ENCODE measurements at places on chromosomes 2 and 18.

DNA sequence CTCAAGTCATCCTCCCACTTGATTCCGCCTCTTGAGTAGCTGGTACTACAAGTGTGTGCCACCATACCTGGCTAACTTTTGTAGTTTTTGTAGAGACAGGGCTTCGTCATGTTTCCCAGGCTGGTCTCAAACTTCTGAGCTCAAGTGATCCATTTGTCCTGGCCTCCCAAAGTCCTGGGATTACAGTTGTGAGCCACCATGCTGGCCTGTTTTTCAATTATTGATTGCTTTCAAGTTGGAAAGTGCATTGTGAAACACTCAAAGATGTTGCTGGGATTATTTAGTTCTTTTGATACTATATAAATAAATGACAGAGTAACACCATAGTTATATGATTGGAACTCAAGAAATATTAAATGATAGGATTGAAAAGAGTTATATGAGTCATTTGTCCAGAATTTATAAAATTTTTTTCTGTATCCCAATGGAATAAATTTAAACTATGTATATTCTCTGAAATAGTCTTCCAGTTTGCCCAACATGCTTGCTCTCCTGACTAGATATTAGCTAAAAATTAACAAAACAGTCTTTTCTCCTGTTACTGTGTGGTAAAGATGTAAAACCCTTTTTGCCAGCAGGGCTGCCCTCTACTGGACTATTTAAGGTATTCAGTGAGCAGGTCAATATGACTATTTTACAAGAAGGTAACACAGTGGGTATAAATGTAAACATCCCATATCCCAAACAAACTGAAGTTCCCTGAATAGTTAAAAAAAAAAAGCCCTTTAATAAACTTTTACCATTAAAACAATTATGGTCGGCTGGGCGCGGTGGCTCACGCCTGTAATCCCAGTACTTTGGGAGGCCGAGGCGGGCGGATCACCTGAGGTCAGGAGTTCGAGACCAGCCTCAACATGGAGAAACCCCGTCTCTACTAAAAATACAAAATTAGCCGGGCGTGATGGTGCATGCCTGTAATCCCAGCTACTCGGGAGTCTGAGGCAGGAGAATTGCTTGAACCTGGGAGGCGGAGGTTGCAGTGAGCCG lies 42.7 kb downstream of the ACSL3 start:
- peak; percentile 69 for DNase-seq

- DNase-seq, result no peak
These were observed 72.7 kb downstream of the TWIST2 start for GRCh38 chr2:238920601-238921001.

GRCh38 chr2:85905891-85906290 lies 17.1 kb upstream of the ST3GAL5 start:
- DNase-seq, result no peak

GRCh38 chr18:76977108-76977621 lies 154.8 kb downstream of the ZNF236 start:
- no peak for DNase-seq

DNA sequence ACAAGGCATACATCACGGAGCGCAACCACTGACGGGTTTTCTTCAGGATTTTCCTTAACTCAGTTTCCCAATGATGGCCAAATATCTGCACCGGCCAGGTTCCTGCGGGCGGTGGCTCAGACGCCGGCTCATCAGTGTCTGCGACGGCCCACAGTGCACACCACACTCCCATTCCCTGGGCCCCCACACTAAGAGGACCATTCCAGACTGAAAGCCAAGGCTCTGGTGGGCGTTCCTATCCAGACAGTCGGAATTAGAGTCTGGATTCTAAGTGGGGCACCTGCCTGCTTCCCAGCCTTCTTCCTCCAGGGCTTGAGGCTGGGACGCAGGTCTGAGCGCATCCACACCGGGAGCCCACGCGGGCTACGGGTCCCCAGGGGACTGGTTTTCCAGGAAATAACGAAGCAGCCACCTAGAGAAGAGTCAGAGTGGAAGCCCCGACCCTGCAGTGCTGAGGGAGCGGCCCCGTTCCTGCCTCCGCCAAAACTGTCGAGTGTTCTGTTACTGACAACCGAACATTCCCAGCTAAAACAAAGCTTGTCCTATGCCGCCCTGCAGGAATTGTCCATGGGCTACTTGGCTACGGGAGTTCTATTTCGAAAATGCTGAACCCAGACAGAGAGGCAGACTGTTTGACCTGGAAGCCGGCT lies 75.3 kb downstream of the TMEM18 start:
- no peak for DNase-seq

GRCh38 chr18:78688916-78689315 lies 290.7 kb upstream of the SALL3 start:
- DNase-seq, result no peak

- no peak for DNase-seq
These were observed 134.0 kb downstream of the SEPTIN10 start for GRCh38 chr2:109479804-109480203.

GRCh38 chr2:146417942-146418341 lies 1426.9 kb upstream of the ACVR2A start:
- no peak for DNase-seq

- DNase-seq, result no peak
These were observed 34.2 kb upstream of the COL6A3 start for GRCh38 chr2:237448171-237448570.

DNA sequence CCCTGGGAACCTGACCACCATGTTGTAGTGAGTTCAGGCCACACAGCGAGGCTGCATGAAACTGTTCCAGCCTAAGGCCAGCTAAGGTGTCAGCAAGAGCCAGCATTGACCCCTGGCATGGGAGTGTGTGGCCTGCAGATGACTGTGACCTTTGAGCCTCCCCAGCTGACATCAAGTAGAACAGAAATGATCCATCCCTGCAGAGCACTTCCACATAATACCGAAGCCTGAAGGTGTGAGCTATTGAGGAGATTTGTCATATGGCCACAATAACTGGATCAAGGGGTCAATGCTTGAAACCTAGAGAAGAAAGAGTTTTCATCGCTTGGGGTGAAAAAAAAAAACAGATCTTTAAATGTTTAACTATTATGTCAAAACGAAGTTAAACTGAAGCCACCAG lies 207.3 kb upstream of the SOX11 start:
- DNase-seq, result no peak

GRCh38 chr2:238256594-238257104 lies 16.8 kb upstream of the HES6 start:
- peak; percentile 69 for DNase-seq

GRCh38 chr2:198628596-198628995 lies 824.2 kb downstream of the PLCL1 start:
- DNase-seq, result no peak

DNA sequence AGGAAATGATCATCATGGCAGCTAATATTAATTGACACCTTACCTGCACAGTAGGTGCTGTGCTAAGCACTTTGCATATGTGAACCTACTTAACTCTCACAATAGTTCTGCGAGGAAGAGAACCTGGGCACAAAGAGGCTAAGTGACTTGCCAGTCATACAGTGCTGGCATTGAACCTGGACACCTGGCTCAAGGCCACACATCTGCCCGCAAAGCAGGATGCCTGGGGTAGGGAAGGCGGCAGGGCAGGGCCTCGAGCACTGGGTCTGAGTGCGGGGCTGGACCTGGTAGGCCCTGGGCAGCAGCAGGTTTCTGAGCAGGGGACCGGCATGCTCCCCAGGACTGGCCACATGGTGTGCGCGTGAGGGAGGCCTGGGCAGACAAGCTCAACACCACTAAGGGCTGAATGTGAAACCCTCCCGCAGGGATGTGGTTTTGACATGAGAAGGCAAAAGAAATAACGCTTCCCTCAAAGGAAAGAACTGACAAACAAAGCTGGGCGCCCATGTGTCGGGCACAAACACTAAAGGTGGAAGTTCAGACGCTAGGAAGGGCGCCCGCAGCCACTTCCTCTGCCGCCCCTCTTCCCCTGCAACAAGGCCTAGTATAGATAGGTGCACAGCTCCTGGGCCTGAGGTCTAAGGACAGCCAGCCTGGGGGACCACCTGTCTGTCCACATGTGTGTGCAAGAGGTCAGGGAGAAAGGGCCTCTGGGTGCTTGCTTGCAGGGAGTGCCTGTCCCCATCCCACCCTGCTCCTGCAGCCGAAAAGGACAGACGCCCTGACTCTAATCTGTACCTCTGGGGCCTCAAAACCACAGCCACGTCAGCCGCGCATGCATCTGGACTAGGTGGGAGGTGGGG lies 92.5 kb downstream of the ZFP36L2 start:
- DNase-seq, result no peak

GRCh38 chr18:46148810-46149209 lies 44.6 kb downstream of the HAUS1 start:
- DNase-seq, result peak; percentile 68

DNA sequence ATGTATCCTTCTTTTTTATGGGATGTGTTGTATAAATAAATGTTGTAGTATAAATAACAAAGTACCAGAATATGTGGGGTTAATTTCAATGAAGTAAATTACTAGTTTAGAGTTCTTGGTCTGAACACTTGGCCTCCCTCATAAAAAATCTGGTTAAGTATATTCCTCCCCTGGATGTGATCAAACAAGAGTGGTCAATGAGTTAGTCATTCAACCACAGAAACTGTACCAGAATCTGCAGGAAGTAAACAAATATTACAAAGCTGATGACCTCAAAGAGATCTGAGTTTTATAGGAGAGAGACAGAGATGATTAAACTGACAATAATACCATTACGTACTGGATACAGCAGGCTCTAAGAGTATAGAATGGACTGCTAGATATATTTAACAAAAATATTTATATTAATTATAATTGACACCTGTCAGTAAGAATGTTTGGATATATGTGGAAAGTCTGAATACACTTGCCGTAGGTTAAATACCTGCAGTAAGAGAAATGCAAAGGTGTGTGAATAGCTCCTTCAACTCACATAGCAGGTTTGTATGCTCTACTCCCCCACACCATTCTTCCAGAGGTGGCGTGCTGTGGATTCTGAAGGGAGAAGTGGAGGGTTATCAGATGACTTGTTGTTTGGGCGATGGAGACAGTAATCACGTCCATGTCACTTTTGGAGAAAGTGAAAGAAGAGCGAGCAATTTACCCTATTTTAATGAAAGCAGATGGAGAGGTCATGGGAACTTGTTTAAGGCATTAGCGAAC lies 108.3 kb upstream of the LRATD1 start:
- DNase-seq, result peak; percentile 54

- DNase-seq, result peak; percentile 76
These were observed 41.3 kb downstream of the CCDC93 start for GRCh38 chr2:117972476-117973123.

GRCh38 chr2:179037807-179038206 lies 12.1 kb downstream of the CCDC141 start:
- no peak for DNase-seq

DNA sequence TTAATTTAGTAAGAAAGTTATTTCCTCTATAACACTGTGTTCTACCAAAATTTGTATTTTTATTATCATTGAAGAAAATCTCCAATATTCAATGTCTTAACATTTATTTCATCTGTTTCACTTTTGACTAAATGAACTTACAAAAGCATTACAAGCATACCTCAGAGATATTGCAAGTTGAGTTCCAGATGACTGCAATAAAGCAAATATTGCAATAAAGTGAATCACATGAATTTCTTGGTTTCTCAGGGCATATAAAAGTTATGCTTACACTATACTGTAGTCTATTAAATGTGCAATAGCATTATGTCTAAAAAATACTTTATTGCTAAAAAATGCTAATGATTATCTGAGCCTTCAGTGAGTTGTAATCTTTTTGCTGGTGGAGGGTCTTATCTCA lies 78.3 kb downstream of the TTC32 start:
- DNase-seq, result peak; percentile 40

GRCh38 chr18:52933356-52933755 lies 593.4 kb downstream of the DCC start:
- peak; percentile 30 for DNase-seq

DNA sequence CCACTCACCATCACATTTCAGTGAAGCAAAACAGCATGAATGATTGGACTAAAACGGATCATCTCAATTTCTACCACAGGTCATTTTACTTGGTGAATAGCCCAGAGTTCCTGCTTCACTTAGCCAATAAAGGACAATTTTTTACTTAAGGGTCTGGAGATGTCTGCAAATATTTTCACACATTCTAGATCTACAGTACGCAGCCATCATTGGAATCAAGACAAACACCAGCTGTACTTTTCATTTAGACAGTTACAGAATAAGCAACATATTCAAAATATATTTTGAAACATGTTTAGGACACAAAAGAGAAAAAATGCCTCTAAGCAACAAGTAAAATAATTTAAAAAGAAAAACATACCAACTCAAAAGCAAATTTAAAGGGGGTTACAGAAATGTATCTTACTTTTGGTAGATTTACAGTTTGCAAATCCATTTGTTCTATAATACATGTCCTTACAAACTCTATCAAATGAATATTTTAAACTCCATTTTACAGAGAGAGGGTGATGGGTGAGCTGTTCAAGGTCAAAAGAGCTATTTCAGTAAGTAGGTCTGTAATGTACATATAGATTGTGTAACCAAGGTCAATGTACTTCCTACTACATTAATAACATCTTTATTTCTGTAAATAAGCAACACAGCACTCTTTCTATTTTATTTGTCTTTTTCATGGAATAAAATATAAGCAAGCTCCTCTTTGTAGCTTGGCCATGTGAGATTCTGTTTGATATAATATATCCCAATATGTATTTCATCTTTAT lies 13.4 kb downstream of the PPP1R1C start:
- no peak for DNase-seq
